Activated CD4-positive, alpha-beta memory T cell treated with anti-CD3 and anti-CD28 coated beads, Interleukin-2, amount 10 ng/mL, durations not matched to agents 7 days and 5 days (primary cell): ENCODE measurements at places on chromosomes 1 and 21. TPM values are rescaled to one million over a fixed set of nuclear protein-coding genes. Genes with fewer than 3 reads are reported as not detected.
A peak's percentile ranks its signal among the peaks of the same experiment; 100 is the strongest.

DNA sequence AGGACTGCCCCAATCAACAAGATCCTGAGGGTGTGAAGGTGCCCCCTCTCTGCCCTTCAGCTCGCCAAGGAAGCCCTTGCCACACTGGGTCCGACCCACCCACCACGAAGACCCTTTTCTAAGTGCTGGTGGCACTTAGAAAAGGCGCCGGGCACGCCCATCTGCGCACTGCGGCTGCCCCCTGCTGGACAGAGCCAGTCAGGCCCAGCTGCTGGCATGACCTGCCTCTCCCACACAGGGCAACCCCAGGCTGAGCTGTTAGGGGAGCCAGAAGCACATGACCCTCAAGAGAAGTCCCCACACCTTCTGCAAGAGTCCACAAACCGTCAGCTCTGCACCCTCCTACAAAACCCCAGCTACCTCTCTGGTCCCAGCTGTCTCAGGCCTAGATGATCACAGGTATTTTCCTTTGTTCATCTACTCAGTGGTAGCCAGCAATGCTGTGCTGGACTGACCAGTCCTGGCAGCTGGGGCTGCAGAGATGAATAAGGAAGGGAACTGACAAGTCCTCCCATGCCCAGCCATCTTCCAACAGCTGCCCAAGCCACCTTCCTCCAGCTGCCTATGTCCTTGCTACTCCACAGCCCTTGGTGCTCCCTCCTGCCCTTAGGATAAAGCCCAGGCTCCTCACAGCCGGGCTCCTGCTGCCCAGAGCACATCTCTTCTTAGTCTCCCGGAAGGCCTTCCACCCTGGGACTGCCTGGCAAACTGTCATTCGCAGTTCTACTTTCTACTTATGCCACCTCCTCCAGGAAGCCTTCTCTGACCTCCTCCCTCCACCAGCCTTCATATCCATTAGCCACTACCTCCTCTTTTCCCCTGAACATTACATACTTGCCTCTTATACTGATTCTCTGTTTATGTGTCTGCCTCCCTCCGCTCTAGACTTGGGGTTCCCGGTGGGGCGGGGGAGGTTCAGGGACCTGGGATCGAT is 39.8 kb upstream of the ZC3H12A start:
- peak; percentile 74 for DNase-seq

DNA sequence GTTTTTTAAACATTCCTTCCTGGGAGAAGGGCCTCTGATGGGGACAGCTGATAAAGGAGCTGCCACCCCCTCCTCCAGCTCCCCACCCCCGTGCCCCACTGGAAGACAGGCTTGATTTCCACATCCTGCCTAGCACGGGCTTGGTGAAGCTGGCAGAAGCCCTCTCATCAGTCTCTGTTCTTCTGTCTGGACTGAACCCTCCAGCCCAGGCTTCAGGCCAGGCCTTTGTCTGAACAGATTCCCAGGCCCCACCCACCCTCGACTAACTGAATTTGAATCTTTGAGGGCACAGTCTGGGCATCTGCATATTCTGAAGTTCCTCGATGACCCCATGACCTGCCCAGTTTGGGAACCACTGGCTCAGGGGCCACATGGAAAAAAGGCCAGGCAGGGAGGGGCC is 75.3 kb downstream of the CD58 start:
- DNase-seq: no peak

GRCh38 chr1:3069491-3070308 is 697 bp downstream of the PRDM16 start:
- no peak for DNase-seq

DNA sequence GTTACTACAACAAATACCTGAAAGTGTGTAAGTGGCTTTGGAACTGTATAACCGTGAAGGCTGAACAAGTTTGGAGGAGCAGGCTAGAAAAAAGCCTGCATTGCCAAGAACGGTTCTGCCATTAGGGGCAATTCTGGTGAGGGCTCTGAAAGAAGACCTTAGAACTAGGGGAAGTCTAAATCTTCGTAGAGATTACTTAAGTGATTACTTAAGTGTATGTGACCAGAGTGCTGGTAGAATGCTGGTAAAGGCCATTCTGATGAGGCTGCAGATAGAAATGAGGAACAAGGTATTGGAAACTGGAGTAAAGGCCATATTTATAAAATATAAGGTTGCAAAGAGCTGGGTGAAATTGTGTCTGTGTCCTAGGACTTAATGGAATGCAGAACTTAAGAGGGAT is 158.0 kb downstream of the CLIC6 start:
- no peak for DNase-seq

The CR1L gene
- total RNA-seq: not detected

GRCh38 chr1:172835834-172836233 is 176.9 kb downstream of the FASLG start:
- DNase-seq: no peak

DNA sequence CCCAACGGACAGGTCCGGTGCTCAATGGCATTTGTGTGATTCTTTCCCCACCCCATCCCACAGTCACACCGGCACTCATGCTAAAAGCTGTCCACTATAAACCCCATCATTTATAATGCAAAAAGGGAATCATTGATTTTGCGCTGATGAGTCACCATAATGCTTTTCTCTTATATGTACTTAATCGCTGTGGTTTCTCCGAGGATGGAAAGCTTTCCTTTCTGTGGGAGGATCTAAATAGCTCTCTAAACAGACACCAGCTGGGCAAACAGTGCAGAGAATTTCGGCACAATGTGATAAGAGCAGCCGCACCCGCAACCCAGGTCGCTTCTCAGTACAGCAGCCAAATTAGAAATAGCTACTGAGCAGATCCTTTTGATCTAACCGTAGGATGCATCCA is 85.6 kb downstream of the SETD4 start:
- DNase-seq: no peak

GRCh38 chr1:117653732-117654492 is 48.1 kb downstream of the TENT5C start:
- DNase-seq: peak; percentile 42

The C1orf185 gene
- total RNA-seq: not detected

GRCh38 chr1:8671306-8671917 is 146.0 kb downstream of the RERE start:
- no peak for DNase-seq

DNA sequence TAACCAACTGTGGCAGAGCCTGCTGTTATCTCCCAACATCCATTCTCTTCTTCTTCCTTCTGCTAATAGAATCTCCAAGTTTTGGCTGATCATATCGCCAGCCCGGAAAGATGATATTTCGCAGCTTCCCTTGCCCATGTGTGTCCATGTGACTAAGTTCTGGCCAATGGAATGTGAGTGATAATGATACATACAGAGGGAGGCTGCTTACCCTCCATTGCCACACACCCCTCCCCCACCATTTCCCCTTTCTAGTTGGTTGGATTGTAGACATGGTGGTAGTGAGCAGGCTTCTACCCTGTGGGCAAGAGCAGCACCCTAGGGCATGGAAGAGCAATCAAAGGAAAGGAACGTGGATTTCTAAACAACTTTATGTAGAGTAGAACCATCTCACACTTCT is 48.8 kb downstream of the SLC9C2 start:
- DNase-seq: no peak

DNA sequence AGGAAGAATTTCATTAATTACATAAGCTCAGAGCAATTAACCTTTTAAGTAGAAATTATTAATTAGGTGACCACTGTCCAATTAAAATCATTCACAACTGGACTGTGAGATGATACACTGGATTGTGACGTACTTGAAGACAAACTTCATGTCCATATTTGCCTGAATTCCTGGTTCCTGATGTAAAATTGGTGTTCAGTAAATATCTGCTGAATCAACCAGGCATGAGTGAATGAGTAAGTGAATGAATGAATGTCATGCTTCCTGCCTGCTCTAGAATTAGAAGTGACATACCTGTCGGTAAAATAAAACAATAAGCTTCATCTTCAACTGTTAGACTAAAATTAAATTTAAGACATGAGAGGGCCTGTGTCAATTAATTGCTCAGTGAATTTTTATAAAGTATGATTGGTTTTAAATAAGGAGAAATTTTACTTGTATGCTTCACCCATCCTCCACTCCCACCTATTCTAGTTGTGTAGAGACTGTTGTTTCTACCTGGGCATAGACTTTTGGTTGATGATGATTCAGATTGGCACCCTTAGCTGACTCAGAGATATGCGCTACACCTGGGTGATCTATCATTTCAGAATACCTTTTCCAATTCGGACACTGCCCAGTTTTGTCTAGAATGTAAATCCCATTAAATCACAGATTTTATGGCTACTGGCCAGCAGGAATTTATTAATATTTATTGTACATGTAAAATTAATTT is 56.9 kb upstream of the PTGS2 start:
- no peak for DNase-seq

DNA sequence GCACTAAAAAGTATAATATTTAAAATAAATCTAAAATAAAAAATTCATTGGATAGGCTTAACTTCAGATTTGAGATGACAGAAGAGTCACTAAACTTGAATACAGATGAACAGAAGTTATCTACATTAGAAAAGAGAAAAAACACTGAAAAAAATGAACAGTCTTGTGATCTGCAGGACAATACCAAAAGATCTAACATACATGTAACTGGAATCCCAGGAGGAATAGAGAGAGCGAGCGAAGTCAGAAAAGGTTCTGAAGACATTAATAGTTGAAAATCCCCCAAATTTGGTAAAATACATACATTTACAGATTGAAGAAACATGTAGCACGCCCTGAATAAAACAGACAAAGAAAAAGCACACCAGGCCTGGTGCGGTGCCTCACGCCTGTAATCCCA is 21.2 kb downstream of the B3GALNT2 start:
- DNase-seq: no peak

GRCh38 chr1:53372501-53372951 is 44.7 kb upstream of the LRP8 start:
- no peak for DNase-seq

DNA sequence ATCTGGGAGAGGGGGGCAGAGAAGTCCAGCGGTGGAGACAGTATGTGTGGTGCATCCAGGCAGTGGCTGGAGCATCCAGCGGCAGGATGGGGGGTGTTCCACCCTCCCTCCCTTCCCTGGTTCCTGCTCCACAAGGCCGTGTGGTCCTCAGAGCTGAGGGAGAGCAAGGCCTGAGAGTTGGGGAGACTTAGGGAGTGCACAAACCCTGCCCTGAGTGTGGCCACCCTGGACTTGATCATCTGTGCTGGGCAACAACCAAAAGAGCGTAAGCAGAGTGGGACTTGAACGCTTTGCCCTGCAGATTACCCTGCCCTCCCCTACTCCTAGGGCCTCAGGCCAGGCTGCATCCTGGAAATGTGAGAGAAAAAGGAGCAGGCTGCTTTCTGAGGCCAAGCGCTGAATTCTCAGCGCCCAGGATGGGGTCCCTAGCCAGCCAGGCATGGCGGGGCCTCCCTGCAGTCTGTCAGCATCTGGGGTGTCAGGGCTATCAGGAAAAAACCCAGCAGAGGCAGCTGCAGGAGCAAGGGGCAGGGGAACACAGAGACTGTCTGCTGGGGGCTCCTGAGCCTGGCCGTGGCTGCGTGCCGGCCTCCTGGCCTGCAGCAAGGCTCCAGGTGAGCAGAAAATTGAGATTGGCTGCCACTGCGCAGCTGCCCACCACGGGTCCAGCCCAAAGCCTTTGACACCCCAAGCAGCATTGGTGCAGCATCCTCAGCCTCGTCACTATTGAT is 266.2 kb downstream of the NPHP4 start:
- no peak for DNase-seq

DNA sequence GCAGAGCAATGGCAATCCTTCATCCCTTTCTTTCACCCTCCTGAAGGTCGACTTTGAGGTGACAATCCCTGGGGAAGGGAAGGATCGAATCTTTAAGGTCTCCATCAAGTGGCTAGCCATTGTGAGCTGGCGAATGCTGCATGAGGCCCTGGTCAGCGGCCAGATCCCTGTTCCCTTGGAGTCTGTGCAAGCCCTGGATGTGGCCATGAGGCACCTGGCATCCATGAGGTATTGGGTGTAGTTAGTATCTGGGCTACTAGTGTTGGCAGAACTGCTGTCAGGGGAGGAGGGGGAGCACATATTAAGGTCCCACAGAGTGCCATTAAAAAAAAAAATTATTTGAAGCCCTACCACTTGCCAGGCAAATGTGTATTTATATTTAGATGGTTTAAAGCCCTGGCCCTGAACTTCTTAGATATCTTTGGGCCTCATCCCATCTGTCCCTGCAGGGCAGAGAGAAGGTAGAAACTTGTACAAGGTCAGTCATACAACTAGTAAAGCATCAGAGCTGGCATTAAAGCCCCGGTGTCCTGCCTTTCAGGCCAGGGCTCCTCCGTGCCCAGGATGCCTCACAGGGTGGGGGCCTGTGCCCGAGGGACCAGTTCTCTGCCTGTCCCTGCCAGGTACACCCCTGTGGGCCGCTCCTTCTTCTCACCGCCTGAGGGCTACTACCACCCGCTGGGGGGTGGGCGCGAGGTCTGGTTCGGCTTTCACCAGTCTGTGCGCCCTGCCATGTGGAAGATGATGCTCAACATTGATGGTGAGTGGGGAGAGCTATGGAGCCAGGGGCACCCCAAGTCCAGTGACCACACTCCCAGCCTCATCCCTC is 10.3 kb downstream of the AGO1 start:
- DNase-seq: no peak

GRCh38 chr1:204410688-204411450 is 748 bp downstream of the PPP1R15B start:
- DNase-seq: peak; percentile 63

GRCh38 chr1:47435506-47436303 is 2.1 kb upstream of the FOXD2 start:
- no peak for DNase-seq

The ADGRL4 gene
- total RNA-seq: not detected

The PCP4L1 gene
- not detected for total RNA-seq

The FBXO2 gene
- total RNA-seq: 1.8 TPM

DNA sequence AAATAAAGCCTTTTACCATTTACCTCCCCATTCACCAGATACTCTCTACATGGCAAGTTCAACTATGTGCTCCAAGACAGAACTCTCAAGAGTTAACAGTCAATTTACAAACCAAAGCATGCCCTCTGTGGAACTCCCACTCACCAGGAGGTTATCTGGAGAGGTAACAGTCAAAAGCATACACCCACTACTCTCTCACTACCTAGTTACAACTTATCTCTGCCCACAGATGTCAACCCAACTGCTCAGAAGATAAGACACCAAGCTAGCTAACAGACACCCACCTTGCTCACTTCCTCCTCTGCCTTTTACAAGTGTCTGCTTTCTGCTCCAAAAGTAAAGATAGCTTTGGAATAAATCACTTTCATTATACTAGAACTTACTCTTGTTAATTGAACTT is 131.0 kb downstream of the TRIM33 start:
- no peak for DNase-seq

- no peak for DNase-seq
Measured at GRCh38 chr1:152190589-152190988, 31.6 kb upstream of the RPTN start.

- no peak for DNase-seq
Measured at GRCh38 chr1:61490924-61491323, 234.0 kb downstream of the TM2D1 start.
